Stimulated activated naive CD8-positive, alpha-beta T cell treated with anti-CD3 and anti-CD28 coated beads, Interleukin-15, Interleukin-2, amounts not matched to agents 100 U/mL and 50 U/mL, for 24 hours (primary cell): ENCODE measurements at places on chromosomes 4 and X.

DNA sequence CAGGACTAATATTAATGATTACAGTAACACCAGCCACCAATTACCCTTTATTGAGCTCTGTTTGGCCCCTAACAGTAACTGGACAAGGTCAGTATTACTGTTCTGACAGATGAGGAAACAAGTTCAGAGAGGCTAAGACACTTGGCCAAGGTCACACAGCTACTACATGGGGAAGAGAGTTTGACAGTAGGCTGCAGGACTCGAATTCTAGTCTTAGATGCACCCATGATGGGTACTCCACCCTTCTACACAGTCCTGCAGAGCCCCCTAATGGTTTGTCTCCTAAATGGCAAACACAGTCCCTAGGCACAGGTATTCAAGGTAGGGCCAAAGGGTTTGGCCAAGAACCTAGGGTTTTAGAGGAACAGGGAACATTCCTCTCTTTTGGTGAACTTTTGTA, 93.9 kb downstream of the NSUN7 start:
- DNase-seq = peak; percentile 33

GRCh38 chr4:3041192-3042142, 32.9 kb downstream of the HTT-AS start:
- peak; percentile 34 for DNase-seq

- no peak for DNase-seq
Observed at GRCh38 chr4:175787546-175787945, 24.5 kb downstream of the GPM6A start.

GRCh38 chr4:160825644-160826338, 1338.0 kb downstream of the FSTL5 start:
- no peak for DNase-seq

DNA sequence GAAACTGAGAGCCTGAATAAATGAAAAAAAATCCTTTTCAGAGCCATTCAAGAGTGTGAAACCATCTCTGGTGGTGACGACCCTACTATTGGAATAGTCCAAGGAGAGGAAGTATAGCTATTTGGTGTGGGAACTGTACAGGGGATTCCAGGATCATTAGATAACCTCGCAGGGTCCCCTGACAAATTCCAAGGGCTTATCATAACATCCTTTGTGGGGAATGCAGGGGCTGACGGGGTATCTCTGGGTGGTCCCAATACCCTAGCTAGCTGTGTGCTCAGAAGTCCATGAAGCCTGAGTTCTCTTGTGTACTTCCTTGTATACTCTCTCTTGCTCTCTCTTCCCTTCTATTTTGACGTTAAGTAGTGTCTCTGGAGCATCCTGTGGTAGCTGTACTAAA, 13.8 kb upstream of the PLAC1 start:
- no peak for DNase-seq

DNA sequence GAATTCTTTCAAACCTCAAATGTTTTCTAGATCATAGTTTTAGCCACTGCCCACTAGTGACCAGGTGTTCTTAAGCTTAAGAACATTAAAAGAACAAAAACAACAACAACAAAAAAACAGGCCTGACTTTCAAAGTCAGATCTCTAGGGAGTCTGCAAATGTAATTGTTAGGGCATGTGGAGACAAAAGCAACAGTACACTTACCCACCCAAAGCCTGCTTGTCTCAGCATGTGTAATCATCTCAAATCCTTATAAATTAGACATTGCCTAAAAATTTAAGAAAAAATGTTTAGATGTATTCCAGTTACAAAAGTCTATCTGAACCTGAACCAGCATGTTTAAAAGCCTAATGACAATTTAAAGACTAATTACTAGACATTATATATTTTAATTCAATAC, 79.9 kb downstream of the SLC7A11 start:
- DNase-seq = no peak

GRCh38 chr4:85029453-85029852, 63.0 kb upstream of the WDFY3 start:
- no peak for DNase-seq

DNA sequence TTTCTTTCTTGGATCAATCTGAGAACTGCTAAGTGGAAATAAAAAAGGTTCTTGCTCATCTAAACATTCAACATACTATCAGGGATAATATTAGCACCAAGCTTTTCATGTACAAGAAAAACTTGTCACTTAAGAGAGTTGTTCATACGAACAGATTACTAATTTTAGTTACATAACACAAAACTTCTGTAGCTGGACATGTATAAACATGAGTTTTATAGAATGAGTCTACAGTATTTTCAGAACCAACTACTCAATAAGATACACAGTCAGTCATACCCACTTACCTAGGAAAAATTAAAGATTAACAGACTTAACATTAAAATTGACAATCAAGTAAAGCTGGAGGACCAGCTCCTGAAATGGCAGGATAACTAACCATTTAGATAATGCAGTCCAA, 540.1 kb upstream of the FAM241A start:
- no peak for DNase-seq

GRCh38 chr4:90582087-90582486, 454.9 kb downstream of the CCSER1 start:
- no peak for DNase-seq

- no peak for DNase-seq
Observed at GRCh38 chrX:28491941-28492340, 95.3 kb upstream of the IL1RAPL1 start.

- no peak for DNase-seq
Observed at GRCh38 chrX:39175418-39176057, 374.3 kb downstream of the MID1IP1 start.

DNA sequence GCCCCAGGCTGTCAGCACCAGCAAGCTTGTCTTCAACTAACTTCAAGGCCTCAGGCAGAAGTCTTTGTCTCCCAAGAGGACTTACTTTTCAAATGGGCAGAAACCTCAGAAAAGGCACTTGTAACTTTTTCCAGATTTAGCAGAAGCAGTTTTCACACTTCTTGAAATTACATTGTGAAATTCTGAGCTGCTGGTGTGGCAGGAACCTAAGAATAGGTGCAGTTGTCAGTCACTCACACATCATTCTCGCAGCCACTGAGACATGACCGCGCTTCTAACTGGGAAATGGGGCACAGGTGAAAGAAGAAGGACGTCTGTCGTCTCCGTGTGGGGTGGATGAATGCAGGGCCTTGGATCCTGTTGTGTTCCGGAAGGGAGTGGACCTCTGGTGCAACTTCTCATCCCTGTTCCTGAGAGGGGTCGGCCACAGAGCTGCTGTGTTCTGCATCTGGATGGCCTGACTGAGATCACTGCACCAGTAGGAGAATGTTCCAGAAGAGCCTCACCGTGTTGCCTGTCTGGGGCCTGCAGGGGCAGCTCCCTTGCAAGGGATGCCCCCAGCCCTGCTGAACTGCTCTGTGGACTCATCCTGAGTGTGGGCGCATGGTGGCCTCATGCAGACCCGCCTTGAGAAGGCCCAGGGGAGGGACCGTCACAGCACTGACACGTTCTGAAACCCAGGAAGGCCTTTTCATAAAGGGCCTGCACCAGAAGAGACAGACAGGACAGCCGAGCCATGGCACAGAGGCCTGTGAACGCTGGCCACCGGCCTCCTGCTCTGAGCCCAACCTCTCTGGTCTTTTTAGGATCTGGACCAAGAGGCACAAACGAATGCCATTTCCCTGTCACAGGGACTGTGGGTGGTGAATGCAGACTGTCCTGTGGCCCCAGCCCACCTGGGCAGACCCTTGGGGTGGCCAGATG, 18.7 kb downstream of the NAT8L start:
- DNase-seq = no peak
